ENCODE measurements at places on chromosomes 1 and 21.

DNA sequence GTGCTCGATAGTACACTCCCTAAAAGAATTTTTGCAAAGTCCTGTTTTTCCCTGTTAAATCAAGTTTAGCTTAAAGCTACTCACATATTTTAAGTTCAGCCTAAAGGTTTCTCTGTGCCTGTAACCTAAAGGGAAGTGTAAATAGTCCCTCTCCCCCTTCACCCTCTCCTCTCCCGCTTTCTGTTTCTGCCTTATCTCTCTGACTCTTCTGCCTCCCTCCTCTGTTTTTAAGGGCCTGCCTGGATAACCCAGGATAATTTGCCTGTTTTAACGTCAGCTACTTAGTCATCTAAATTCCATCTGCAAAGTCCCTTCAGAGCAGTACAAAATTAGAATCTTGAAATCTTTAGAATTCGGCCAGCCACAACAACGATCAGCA lies 92.6 kb downstream of the NID1 start:
- no peak for DNase-seq

DNA sequence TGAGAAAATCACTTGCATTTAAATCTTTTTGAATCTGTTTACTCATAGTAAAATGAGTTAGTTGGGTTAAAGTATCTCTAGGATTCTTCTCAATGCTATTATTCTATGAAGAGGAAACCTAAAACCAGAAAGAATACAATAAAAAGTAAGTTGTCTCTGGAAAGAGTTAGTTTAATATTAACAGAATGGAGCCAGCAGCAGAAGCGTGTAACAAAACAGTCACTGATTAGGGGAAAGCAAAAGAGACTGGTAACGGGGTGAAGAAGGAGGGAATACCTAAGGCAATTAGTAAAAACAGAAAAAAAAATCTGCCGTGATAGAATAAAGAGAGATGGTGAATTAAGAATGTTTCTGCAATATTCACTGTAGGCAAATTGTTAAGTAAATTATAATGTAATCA lies 60.0 kb downstream of the NRDC start:
- DNase-seq, result no peak

DNA sequence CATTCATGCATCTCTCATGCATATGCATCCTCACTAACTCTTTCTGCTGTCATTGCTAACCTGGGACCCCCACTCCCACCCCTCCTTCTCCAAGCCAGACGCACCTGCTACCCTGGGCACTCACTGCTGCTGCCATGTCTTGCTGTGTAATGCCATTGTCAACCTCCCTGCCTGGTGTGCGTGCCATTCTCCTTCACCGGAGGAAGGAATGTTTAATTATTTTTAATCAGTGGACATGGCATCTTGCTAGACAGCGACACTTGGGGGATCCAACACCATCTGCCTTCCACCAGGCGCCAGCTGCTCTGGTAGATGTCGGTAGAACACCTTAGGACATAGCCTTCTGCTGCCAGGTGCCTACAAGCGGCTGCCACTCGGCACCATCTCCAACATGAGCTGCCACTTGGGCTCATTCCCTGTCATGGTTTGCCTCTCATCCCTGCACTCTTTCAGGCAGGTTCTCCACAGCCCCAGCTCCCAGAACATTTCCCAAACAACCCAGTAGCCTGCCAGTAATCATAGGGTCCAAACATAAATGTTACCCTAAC lies 306.9 kb downstream of the TTLL7 start:
- DNase-seq, result no peak

DNA sequence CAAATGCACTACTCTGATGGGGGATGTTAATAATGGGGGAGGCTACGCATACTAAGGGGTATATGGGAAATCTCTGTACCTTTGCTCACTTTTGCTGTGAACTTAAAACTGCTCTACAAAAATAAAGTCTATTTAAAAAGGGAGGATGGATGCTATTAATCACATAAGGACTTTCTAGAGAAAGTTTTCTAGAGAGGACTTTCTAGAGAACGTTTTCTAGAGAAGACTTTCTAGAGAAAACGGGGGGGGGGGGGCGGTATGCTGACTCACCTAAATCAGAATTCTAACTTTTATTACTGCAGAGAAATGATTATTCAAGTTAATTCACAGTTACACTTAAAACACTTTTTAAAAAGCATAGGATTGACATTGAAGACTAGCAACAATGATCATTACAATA lies 76.2 kb downstream of the USP1 start:
- no peak for DNase-seq

DNA sequence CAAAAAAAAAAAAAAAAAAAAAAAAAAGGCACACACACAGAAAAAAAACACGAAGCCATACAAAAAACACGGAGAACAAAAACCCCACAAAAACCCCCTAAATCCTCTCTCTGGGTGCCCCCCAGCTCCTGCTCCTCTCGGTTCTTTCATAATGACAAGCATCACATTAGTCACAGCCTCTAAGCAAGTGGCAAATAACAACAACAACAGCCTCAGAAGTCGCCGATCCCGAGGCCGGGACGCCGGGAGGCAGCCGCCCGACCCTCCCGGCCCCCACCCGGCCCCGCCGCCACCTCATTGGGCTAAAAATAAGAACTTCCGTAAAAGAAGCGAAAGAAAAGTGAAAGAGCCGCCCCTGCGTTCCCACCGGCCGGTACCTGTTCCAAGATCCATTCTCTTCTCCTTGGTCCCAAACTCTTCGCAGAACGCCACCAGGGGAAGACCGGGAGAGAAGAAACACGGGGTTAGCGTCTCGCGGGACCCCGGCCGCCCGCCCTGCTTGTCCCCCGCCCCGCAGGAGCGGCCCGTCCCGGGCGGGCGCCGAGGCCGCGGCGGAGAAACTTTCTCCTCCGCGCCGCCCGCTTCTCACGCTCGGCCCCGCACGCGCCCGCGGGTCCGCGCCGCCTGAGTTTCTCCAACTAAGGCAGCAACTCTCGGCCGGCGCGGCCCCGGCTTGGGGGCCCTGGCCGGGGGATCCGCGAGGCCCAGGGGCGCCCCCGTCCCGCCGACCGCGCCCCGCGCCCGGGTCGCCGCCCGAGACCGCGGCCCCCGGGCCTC lies 102.8 kb downstream of the CASZ1 start:
- DNase-seq, result peak; percentile 53

GRCh38 chr1:113429461-113430153 lies 39.3 kb downstream of the MAGI3 start:
- DNase-seq, result no peak

DNA sequence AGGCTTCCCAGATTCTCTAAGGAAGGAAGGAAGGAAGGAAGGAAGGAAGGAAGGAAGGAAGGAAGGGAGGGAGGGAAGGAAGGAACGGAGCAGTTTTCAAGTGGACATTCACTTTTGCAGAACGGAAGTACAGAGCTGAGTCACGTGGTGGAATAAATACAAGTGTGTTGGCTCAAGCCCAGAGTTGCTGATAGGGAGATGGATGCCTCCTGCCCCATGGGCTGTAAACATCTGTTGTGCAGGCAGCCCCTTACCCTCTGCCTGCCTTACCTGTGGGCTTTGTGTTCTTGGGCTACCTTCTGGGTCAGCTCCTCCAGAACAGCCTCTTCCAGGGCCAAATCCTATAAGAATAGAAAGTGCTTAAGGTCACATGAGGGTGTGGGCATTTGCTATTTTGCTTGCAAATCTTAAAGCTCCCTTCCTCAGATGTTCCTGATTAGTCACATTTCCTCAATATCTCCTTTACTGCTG lies 121.7 kb downstream of the SMYD2 start:
- DNase-seq, result no peak

- DNase-seq, result no peak
Measured at GRCh38 chr1:240495601-240496000, 116.4 kb downstream of the GREM2 start.

GRCh38 chr1:64043976-64044375 lies 159.4 kb upstream of the UBE2U start:
- DNase-seq, result no peak

DNA sequence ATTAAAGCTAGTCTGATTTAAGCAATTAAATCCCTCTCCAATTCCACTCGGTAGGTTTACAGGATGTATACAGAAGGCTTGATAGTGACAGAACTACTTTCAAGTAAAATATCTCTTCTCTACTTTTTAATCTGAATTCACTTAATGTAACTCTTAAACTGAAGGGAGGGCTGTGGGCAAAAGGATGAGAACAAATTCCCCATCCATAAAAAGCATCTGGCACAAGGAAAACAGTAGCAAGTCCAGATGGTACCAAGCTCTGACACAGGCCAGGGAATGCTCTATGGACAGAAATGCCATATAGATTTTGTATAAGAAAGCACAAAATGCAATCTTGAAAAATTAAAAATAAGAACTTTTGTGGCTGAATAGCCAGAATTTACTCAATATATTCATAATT lies 53.1 kb upstream of the USH2A start:
- no peak for DNase-seq

DNA sequence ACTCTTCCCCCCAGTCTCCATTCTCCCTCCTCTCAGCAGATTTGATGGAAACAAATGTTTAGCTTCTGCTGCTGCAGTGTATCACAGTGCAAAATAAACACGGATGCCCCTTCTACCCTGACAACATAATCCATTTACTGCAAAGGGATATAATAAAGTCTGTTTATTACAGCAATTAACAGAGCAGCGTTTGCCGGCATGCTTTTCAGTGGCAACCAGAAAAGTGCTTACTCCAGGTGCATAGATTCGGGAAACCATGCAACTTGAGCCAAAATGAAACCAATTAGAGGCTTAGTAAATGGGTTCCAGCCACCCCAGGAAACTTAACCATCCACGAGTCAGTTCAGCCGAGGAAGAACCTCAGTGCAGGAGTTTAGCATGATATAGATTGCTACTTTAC lies 12.9 kb upstream of the LEMD1 start:
- DNase-seq, result no peak

- DNase-seq, result peak; percentile 58
Measured at GRCh38 chr1:32180186-32181060, 948 bp downstream of the TXLNA start.

GRCh38 chr1:41268154-41268770 lies 26.2 kb upstream of the SCMH1 start:
- DNase-seq, result peak; percentile 73

DNA sequence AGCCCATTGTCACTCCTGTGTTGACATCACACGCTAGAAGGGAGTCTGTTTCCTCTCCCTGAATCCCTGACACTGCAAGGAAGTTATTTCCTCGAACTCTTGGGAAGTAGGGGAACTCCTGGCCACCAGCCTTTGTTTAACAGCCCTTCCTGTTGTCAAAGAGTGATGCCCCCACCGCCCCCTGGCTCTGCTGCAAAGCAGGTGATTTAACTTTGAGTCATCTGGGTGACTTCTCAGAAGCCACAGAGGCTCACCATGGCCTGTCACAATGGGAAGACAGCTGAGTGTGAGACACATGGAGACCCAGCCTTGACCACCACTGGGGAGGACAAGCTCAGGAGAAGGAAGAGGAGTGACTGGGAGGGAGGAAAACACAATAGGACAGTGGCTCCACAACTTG lies 182.8 kb downstream of the PSMG1 start:
- DNase-seq, result peak; percentile 20

DNA sequence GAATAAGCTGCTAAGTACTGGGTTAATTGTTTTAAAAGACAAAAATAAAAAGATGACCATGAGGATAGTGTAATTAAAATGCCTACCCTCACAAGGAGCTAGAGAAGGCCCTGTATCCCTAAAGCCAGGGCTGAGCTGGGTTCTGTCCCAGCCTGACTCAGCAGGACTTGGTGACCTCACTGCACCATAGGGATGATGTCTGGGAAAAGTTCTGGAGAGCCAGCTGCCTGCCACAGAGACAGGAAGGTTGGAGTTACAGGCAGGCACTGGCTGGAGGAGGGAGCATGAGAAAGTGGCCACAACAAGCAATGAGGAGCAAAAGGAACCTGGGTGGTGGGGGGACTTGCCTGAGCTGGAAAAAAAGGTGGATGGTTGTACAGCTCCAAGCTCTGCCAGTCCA lies 5.7 kb upstream of the TNR start:
- no peak for DNase-seq

DNA sequence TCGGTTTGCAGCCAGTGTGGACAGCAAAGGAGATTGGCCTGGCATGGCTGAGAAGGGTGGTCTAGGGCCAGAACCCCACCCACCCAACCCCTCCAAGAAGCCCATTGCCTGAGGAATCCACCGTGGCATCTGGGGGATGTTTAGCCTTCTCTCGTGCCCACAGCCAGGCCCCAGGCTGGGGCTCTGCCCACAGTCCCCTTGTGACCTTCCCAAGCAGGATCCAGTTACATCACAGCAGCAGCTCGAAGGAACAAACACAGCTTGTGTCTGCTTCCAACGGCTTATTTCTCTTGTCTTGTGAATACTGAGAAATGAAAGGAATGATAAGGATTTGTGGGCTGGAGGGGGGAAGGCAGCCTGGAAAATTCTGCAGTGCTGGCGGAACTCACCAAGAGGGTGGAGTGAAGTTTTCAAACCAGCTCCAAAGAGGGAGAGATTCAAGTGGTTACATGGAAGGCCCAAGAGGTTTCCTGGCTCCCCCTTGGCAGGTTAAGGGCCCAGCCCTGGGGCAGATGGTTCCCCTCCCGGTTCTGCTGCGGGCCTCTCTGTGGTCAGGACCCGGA lies 61.6 kb downstream of the DHRS3 start:
- DNase-seq, result no peak

DNA sequence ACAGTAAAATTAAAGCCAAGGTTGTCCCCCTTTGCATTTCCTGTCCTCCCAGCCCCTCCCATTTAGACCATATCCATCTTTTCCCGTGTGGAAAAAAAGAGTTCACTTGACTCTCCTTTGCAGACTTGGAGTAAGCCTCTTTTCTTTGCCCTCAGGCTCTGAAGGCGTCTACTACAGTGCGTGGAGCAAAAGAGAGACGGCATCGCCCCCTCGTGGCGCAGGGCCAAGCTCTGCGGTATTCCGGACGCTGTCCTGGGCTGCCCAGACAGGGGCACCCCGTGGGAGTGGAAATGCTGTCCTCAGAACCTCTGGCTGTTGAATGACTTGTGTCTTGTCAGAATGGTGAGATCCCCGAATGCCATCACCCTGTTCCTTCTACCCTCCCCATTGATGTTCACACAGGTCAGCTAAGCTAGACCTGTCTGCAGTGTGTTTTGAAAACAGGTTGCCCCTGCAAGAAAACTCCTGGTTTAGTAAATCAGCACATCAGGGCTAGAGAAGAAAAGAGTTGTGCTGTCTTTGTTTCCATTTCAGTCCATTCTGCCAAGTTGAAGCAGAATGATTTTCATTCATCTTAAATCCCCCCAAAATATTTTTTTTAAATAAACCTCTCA lies 12.3 kb upstream of the GJA8 start:
- DNase-seq, result peak; percentile 79

DNA sequence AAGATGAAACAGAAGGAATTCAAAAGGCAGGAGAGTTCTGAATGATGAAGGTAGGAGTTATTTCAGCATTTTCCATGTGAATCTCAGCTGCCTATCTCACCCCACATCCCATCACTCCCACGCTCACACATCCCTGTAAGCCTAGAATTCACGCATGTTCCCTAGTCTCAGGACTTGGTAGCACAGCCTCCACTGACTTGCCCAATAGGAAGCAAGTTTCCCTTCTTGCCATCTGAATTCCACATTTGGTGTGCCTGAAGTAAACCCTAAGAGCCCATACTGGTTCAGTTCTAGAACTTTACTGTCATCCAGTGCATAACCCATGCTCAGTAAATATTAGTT lies 56.6 kb downstream of the STYXL2 start:
- no peak for DNase-seq

DNA sequence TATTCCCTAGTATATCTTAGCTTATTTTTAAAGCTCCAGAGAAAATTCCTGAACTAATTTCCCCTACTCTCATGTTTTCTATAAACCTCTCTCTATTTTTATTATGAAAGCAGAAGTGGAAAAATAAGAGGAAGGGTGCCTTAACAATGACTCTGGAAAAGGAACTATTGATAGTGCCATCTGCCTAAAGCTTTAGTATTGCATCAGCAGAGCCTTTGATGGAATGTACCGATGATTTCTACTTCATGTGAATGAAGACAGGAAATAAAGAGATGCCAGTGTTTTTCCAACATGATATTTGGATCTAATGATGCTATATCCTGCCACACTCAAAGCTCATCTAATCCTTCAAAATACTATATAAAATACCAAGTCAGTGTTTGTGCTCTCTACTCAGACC lies 35.1 kb downstream of the TNFSF18 start:
- no peak for DNase-seq
